Stimulated activated CD4-positive, alpha-beta T cell treated with anti-CD3 and anti-CD28 coated beads, Interleukin-12 subunit alpha, Interleukin-12 subunit beta, amount 100 ng/mL, for 4 hours (primary cell): ENCODE measurements at places on chromosomes 4 and X.

DNA sequence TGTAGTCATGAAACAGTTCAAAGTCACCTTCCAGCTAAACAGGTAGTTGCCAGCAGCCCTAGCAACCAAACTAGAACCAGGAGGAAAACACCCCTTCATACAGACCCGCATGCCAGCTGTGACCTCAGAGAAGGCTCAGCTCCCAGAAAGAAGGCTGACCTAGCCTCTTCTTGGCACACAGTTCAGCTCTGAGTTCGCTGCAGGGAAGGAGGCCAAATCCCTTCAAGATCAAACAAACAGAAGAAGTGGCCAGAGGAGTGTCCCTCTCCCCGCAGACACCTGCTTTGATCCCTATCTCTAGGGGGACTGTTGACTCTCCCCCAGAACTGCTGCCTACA is 56.0 kb downstream of the HADH start:
- DNase-seq = no peak

DNA sequence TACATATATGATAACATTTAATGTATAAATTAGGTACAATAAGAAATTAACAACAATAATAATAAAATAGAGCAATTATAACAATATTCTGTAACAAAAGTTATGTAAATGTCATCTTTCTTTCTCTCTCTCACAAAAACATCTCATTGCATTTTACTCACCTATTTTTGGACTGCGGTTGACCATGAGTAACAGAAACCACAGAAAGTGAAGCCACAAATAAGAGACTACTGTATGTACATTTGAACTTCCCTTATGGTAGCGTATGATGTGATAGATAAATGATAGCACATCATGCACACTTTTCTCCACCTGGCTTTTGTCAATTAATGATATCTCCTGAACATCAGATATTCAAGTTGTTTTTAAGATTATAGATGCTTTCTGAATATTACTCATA is 80.5 kb downstream of the HNRNPD start:
- DNase-seq = no peak

GRCh38 chr4:119300101-119300978 is 21.6 kb downstream of the FABP2 start:
- DNase-seq = peak; percentile 89

DNA sequence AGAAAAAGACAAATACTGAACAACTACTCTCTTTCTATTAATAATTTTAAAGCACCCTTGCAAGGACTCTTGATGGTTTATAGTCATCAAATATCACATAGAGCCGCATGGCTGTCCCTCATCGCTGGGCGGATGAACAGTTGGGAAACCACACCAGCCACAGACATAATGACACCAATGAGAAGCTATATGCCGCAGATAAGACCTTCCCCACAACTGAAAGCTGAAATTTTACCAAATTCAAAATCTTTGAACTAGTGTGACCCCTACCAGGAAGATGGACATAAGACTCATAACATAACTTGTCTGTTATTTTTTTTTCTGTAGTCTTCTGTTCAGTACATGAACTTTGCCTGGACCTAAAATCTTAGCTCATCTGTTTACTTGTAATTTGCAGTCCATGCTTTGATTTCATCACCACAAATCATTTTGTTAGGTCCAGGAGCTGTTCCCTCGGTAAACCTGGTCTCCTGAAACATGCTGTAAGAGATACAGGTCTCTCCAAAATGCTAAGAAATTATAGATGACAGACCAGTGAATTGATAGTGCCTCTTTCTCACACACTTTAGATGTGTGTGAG is 157.3 kb upstream of the RAPGEF2 start:
- no peak for DNase-seq

DNA sequence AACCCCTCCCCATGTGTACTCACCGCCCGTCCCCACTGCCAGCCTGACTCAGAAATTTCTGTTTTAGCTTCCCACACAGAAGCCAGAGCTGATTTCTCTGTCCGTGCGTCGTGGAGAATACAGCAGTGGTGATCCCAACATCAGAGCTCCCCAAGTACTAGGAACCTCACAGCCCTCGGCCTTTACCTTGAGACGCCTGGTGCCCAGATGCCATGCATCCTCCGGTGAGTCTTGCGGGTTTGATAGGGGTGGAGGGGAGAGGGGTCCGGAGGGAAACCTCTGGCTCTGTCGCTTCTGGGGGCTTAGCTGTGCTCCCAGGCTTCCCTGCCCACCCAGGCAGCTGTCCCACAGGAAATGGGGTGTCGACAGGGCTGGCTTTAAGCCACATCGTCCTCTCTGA is 2.1 kb downstream of the LOC101059915 start:
- DNase-seq = no peak
